AG09319 (cell line): ENCODE measurements at places on chromosomes 13 and 19.

- no peak for DNase-seq
Observed at GRCh38 chr13:34474187-34474868, 467.7 kb upstream of the NBEA start.

DNA sequence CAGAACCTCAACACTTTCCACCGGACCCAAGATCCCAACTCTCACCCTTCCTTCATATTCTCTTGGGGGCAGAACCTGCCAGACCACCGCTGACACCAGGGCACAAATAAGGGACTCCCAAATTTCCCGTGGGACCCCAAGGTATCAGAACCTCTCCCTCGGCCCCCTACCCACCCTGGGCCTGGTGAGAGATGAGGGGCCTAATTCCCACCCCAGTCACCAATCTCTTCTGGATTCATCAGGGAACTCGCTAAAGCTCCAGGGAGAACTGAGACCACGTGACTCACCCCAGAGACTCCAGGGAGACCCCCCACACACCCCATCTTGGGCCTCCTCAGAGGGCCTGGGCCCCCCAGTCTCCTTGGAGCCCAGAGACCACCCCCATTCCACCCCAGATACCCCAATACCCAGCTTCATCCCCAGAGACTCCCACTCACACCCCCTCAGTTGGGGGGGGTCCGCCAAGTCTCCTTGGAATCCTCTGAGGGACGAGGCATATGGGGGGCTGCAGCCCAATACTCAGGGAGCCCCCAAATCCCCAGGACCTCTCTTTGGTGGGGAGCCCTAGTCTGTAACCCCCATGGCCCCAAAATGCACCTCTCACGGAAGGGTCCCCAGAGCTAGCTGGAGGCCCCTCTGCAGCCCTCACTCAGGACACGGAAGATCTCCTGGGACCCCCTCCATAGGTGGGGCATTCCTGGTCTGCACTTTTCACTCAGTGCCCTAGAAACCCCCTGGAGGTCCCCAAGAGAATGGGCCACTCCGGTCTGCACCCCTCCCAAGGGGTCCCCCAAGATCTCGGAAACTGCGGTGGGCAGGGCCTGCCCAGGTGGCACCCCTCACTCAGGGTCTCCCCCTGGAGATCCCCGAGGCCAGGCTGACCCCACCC is 1.6 kb downstream of the LMNB2 start:
- no peak for DNase-seq

GRCh38 chr19:17678836-17679235 is 9.3 kb downstream of the UNC13A start:
- DNase-seq = no peak

DNA sequence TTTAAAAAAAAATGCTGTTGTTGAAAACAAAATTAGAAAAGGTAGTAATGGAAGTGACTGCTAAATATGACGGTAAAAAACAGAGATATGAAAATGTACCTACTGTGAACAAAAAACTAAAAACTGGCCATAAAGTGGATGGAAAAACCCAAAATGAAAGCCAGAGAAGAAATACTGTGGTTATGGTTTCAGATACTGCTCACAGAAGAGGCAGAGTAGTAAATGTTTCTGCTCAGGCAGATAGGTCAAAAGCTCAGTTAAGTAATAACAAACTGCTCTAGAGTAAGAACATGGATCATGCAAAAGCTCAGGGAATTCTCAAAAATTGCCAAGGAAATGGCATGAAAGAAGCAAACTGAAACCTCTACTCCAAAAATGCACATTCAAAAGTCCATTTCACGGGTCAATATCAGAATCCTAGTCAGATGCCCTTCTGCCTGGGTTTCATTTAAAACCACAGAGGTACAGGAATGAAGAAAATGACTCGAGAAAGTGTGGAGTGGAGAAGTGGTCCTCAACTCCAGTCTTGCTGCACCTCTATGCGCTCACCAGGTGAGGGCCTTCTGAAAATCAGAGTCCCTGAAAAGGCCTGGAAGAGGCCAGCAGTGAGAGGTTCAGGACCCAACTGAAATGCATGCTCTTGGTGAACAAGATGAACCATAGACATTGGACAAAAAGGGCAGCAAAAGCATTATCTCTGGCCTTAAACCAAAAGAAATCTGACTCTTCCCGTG is 315.0 kb upstream of the SPRY2 start:
- DNase-seq = no peak

- DNase-seq = no peak
Observed at GRCh38 chr19:18419699-18420460, 682 bp downstream of the SSBP4 start.

DNA sequence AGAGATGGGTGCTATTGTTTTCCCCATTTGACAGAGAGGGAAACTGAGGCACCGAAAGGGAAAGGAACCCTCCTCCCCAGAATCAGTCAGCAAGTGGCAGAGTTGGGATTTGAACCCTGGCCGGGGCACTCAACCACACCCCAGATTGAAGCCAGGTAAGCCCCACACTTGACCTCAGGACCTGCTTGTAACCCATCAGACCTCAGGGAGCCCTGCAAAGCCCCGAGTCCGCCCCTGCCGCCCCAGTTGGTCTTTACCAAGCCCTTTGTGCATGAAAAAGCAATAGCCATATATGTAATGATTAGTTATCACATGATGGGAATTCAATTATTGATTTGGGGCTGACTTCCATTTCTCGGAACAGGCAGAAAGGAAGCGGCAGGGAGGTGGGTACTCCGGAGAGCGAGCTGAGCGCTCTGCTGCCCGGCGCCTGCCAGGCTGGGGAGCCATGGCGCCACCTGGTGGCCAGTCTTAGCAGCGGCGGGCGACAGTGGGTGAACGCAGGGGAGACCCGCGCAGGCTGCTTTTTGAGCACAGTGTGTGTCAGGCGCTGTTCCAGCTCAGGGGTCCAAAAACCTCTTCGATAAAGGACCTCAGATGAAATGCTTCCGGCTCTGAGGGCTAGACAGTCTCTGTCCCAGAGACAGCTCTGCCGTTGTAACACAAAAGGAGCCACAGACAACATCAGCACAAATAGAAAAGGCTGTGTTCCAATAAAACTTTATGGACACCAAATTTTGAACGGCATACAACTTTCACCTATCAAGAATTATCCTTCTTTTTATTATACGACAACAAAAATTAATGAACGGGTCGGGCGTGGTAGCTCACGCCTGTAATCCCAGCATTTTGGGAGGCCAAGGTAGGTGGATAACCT is 82.9 kb upstream of the CACNA1A start:
- DNase-seq = no peak

DNA sequence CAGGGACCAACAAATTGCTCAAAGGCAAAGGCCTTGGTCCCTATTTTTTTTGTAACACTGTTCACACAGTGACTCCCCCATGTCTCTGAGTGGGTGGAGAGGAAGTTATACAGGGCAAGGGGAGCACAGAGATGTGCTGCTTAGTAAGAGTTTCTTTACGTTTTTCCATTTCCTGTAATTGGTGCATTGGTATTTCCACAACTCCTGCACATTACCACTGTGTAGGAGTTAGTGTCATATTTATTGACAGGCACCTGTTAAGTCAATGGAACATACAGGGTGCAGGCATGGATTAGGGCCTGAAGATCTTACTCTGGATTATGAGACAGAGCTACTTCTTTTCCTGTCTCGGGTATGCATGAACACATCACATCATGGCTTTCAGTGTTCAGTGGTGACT is 45.2 kb downstream of the SOX21 start:
- no peak for DNase-seq

DNA sequence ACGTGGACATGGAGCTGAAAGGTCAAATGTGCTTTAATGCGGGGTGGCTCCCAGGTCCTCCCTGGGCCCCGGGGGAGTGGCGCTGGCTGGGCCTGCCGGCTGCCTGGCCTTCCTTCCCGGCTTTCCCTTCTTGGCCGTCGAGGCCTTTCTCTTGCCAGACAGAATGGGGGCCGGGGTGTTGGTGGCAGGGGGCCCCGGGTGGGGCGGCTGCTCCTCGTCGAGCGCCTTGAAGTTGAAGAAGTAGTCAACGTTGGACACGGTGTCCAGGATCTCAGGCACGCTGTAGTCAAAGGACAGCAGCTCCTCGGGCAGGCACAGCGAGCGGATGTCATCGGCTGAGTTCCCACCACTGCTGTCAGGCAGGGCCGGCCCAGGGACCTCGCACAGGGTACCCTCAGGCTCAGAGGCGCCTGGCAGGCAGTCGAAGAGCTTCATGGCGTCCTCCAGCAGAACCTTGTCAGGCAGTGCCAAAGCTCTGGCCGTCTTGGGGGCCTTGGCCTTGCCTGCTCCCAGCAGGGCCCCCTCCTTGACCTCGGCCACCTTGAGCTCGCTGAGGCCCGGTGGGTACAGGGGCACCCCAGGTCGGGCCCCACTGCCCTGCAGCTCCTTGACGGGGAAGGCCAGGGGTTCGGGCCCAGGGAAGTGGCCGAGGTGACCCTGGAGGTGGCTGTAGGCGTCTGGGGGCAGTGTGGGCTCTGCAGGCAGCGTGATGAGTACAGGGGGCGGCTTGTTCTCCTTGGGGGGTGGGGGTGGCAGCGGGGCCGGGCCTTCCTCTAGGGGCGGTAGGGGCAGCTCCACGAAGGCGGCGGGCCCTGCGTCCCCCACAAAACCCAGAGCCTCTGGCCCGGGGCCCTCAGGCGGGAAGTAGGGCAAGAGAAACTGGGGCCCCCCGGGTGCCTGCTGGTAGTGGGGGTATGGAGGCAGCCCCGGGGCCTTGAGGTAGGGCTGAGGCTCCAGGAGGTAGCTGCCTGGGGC is 1.3 kb downstream of the PRR22 start:
- no peak for DNase-seq

DNA sequence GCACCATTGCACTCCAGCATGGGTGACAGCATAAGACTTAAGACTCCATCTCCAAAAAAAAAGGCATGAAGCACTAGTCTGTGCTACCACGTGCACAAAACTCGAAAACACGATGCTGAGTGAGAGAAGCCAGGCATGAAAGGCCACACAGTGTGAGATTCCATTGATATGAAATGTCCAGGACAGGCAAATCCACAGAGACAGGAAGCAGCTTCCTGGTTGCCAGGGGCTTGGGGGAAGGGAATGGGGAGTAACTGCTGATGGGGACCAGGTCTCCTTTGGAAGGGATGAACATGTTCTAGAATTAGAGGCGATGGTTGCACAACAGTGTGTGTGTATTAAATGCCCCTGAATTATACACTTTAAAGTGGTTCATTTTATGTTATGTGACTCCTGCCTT is 15.9 kb upstream of the JUND start:
- no peak for DNase-seq

- DNase-seq = peak; percentile 57
Observed at GRCh38 chr13:44667943-44668342, 91.8 kb upstream of the TSC22D1 start.

GRCh38 chr13:38173403-38173802 is 176.2 kb upstream of the UFM1 start:
- no peak for DNase-seq

DNA sequence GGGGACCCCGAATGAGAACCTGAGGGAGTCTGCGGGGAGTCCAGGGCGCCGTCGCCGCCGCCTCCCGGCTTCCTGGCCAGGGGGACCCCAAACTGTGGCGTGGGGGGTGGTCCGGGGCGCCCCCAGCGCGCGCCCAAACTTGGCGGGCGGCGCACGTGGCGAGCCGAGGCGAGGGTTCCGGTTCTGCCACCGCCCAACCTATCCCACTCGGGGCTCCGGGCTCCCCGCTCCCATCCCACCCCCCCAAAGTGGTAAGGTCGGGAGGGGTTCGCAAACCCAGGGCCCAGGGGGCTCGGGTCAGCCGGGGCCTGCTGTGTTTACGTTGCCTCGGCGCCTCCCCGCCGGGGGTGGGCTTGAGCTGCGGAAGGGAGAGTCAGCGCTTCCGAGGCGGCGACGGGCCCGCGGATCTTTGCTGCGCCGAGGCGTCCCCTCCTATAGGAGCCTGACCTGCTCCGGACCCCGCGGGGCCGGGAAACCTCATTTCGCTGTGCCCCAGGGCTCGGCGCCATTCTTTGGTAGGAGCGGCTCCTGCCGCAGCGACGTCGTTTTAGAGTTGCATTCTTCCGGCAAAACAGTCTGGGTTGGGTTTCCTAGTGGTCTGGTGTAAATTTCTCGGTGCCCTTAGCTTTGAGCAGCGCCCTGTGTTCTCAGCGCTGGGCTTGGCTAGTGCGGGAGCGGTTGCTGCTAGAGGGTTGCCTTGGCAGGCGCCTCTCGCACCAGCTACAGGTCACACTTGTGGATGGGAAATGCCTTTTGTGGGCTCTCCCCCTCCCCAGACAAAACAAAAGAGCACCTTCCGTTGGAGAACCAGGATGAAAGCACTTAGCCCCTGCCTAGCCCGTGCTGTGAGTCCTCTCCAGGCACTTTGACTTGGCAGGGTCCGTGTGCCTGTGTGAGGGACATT is 1.2 kb downstream of the DAZAP1 start:
- DNase-seq = no peak

GRCh38 chr19:827710-828321 is at the start of gene AZU1:
Gene AZU1, plus strand, starts transcription at chr19:827837. Its CDS starts 10 bp downstream, at chr19:827847.
- no peak for DNase-seq

DNA sequence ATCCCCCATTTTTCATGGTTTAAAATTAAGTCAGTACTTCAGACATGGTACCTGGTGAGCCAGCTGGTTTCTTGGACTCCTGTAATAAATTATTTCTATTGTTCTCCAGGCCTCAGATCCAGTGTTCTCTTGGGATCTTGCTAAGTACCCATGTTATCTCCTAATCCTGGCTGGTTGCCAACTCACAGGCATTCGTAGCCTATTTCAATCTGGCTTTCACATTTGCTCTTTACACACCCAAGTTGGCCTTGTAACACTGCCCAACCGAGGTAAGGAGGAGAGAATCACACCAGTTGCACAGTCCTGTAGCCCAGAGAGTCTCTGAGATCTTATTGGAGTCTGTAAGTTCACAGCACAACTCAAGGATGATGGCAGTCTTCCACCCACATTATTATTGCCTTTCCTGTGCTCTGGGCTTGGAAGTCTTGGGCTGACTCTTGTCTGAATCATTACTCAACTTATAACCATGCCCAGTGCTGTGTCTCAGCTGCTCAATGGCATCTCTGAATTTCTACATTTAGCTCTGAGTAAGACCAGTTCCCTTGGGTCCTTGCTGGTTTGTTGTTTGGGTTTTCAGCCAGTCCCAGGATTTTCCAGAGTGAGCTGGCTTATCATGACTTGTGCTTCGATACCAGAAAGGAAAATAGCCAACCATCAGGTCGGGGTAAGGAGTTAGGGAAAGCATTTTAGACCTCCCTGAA is 76.6 kb upstream of the KLF12 start:
- peak; percentile 84 for DNase-seq

- no peak for DNase-seq
Observed at GRCh38 chr13:24356270-24356669, 46.9 kb downstream of the C1QTNF9 start.

GRCh38 chr19:2558543-2558942 is 82.6 kb downstream of the GADD45B start:
- no peak for DNase-seq

DNA sequence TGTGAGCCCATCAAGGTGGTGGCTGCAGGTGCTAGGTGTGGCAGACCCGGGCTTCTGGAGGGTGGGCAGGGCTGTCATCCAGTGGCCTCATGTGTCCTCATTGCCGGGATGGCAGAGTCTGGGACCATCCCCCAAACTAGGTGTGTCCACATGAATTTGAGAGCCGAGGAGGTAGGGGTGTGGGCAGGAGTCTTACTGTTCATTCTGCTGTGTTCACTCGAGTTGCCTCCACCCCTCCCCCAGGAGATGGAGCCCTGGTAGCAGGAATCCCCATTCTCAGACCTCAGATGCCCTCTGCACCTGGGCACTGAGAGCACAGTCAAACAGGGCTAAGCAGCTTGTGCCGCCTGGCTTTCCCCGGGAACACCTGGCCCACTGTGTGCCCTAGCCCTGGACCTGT is 22.4 kb downstream of the NAXD start:
- DNase-seq = no peak
